ENCODE measurements at places on chromosomes 7 and 10.
A peak's percentile ranks its signal among the peaks of the same experiment; 100 is the strongest.

- DNase-seq, result no peak
Observed at GRCh38 chr10:31121757-31122577, 90.3 kb upstream of the ZNF438 start.

- DNase-seq, result no peak
Observed at GRCh38 chr7:128858380-128859231, 4.0 kb upstream of the ATP6V1F start.

GRCh38 chr10:106387063-106387462 is 777.4 kb downstream of the SORCS1 start:
- DNase-seq, result no peak

DNA sequence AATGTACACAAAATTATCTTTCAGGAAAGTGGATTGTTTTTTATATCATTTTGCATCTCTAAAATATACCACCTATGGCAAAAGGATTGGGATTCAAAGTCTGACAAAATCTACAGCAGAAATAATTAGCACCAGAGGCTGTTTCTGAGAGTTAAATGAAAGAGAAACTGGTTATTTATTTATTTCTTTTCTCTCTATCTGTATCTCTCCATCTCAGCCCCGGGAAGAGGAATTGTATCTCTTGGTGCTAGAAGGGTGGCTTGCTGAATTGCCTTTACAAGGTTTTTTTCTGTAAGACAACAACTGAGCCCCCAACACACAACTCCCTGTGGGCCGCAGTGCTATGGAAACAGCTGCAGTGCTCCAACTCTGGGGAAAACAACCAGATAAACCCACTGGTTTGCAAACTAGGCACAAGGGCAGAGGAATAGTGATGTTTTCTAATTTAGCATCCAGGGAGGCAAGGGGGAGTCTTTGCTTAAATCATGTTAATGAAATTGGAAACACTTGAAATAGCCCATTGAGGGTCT is 249.0 kb downstream of the KCNMA1 start:
- DNase-seq, result no peak

- DNase-seq, result no peak
Observed at GRCh38 chr10:132499367-132499685, 38.3 kb upstream of the INPP5A start.

DNA sequence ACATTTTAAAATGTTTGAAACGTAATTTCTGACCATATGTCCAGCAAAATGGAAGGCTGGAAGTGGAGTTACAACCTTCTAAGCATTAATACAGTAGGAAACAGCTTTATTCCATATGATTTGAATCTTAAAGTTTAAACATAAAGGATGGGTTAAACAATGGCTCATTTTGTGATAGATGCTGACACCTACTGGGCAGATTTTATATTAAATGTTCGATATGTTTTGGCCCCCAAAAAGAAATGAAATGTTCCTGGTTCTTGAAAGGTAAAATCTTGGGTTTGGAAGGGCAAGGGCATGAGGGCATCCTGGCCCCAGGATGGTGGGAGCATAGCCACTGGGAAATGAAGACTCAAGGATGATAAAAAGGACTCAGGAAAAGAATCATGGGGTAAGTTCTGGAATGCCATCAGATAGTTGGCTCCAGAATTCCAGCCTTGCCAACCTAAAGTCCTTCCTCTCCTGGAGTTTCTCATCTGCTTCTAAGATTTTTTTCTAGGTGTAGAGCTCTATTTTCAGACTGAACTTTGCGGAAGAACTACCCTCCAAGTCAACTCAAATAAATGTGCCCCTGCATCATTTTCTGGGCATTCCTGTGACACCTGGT is 34.6 kb upstream of the SLC35G1 start:
- DNase-seq, result peak; percentile 13

- DNase-seq, result no peak
Observed at GRCh38 chr7:6186577-6186976, 85.8 kb downstream of the CYTH3 start.

GRCh38 chr10:62008196-62008595 is 106.7 kb downstream of the ARID5B start:
- no peak for DNase-seq

- no peak for DNase-seq
Observed at GRCh38 chr7:155262031-155262430, 35.6 kb upstream of the INSIG1 start.

DNA sequence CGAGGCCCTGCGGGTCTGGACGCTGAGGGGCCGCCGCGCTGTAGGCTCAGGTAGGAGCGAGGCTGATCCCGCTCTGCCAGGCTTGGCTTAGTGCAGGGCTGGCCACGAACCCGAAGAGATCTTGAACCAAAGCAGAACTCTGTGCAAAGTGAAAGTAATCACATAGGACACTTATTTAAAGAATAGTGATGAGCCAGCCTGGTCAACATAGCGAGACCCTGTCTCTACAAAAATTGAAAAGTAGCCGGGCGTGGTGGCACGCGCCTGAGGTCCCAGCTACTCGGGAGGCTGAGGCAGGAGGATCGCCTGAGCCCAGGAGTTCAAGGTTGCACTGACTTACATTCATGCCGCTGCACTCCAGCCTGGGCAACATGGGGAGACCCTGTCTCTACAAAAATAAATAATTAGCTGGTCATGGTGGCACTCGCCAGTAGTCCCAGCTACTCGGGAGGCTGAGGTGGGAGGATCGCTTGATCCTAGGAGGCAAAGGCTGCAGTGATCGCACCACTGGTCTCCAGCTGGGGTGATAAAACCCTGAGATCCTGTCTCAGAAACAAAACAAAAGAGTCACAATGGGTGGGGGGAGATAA is 541 bp downstream of the ZSCAN25 start:
- DNase-seq, result peak; percentile 23

- no peak for DNase-seq
Observed at GRCh38 chr10:86443936-86444335, 77.3 kb upstream of the GRID1 start.

DNA sequence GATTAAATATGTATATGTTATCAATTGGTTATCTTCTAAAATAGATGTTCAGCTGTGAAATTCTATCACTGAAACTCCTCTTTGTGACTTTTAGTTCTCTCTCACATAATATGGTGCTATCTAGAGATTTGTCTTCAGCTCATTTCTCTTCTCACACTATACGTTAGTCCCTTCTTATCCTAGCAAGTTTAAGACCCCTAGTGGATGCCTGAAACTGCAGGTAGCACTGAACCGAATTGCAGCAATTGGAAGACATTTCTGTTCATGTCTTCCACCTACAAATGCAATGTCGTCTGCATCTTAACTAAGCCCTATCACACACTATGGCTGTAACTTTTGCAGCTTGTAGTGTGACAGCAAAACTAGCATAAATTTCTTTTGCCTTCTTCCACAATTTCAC is 442.7 kb upstream of the POM121L12 start:
- DNase-seq, result no peak

GRCh38 chr7:121546632-121547543 is 150.8 kb upstream of the FAM3C start:
- DNase-seq, result no peak

DNA sequence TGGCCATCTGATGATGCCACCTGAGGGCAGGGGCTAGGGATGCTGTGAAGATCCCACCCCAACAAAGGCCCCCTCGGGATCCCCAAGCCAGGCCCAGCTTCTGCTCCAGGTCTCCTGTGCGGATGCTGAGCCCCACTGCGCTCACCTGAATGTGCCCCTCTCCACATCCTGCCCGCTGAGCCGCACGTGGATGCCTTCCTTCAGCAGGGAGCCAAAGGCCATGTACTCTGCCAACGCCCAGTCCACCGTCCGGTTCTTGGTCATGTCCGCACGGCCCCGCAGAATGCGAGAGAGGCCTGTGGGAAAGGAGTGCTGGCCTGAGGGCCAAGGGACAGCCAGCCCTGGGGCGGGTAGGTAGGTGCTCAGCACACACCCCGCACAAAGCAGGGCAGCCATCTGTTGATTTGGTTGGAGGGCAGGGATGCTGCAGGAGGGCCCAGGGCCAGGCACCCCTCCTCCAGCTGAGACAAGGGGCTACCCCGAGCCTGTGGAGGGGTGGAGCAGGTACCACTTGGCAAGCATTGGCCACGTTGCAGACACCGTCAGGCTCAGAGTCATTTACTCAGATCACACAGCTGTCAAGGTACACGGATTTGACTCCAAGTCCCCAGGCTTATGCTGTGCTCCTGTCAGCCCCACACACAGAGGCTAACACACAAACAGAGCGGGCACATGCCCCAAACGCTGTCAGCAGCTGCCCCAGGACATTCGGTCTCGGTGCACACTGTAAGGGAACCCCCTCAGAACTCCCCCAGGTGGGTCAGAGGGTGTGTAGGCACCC is 19.2 kb downstream of the OGDHL start:
- no peak for DNase-seq

GRCh38 chr10:25778646-25779045 is 155.4 kb upstream of the MYO3A start:
- DNase-seq, result no peak

DNA sequence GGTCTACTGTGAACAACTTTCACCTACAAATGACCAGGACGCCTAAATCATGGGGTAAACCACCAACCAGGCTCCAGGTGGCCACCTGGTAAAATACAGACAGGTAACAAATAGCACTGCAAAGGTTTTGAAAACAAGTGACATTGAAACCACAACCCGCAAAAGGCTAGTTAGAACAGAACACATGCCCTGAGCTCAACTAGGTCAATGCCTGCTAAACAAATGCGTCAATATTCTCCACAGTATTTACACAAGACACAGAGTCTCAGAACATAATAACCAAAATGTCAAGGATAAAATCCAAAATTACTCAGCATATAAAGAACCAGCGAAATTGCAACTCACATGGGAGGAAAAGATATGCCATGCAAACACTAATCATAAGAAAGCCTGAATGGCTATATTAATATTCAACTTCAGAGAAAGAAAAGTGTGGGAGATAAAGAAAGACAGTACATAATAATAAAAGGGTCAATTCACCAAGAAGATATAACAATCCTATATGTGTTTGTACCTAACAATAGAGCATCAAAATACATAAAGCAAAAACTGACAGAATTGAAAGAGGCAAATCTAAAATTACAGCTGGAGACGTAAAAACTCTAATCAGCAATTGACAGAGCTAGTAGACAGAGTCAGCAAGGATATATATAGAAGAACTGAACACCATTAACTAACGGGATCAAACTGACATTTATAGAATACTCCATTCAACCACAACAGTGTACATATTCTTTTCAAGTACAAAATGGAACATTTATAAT is 47.6 kb downstream of the SMURF1 start:
- DNase-seq, result no peak

- no peak for DNase-seq
Observed at GRCh38 chr10:94428766-94429707, 26.7 kb downstream of the TBC1D12 start.

- no peak for DNase-seq
Observed at GRCh38 chr7:151137076-151137675, 30.3 kb downstream of the GBX1 start.

GRCh38 chr7:7732621-7733281 is 14.3 kb upstream of the RPA3 start:
- DNase-seq, result no peak

DNA sequence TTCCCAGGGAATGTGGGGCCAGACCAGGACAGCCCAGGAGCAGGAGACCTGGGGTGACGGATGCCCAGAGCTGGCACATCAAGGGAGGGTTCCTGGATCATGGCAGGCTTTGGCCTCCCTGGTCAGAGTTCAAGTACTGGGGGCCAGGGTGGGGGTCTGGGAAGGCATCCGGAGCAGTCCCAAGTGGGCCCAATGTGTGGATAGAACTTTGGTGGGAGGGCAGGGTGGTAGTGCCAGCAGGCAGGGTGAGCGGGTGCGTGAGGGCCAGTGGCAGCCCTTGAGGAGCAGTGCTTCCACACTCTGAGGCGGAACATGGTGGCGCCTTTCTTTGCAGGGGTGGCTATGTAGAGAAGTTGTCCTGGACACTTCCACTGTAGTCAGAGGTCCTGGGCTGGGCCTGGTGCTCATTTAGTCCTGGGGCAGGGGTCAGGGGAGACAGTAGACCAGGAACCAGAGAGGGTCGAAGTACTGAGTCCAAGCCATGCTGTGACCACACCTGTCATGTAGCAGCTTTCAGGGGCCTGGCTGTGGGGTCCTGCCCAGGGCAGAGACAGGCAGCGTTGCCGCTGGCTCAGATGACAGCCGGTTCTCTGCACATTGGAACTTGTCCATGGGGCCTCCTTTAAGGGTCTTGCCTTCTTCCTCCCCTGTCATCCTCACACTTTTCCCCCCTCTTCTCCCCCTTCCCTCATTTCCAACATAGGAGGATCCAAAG is 22.2 kb upstream of the CSGALNACT2 start:
- DNase-seq, result no peak

DNA sequence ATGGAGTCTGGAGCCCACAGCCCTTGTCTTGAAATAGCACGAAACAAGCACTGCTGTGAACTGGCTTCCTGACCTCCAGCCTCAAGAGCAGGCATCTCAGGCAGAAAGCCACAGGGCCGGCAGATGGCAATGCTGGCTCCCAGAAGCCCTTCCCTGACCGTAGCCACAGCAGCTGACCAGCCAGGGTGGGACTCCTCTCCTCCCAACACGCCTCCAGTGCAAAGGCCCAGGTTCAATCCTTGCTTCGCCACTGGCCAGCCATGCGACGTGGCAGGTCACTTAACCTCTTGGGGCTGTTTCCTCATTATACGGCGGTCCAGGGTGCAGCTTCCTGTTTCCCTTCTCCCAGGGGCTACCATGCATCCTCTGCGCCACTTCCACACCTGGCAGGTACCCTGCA is 12.8 kb downstream of the PRKAG2 start:
- no peak for DNase-seq

GRCh38 chr7:50727072-50727471 is 55.6 kb downstream of the GRB10 start:
- no peak for DNase-seq

DNA sequence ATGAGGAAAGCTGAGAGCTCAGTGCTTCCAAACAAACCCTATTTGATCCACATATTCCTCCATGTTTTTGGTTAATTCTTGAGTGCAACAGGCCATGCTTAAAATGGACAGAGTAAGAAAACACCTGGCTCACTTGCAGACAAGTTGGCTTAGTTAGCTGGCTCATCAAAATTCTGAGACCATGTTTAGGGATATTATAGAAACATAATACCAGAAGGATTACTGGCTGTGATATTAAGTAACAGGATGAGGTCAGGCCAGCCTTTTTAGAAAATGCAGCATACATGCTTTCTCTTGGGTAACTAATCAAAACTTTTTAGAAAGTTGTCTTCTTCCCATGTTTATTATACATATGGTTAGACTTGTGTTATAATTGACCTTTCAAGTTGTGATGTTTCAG is 867.2 kb upstream of the LRRTM3 start:
- DNase-seq, result no peak

DNA sequence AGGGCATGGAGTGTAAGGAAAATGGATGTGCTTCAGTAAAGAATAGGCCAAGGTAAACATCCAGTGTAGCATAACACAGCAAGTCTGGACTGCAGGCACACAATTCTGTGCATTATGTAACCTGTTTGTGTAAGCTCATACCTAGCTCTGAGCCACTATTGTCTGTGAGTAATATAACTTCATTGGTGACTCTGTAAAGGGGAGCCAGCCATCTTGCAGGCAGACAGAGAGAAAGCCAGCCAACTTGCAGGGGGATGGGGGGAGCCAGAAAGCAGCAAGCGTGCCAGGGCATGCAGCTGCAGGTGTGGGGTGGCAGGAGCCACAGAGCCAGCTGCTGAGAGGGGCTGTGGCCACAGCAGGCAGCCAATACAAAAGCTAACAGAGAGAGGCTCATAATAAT is 449.2 kb downstream of the IPMK start:
- DNase-seq, result no peak
